ENCODE measurements at places on chromosomes 3 and 15. TPM values are rescaled to one million over a fixed set of nuclear protein-coding genes. Genes with fewer than 3 reads are reported as not detected.

DNA sequence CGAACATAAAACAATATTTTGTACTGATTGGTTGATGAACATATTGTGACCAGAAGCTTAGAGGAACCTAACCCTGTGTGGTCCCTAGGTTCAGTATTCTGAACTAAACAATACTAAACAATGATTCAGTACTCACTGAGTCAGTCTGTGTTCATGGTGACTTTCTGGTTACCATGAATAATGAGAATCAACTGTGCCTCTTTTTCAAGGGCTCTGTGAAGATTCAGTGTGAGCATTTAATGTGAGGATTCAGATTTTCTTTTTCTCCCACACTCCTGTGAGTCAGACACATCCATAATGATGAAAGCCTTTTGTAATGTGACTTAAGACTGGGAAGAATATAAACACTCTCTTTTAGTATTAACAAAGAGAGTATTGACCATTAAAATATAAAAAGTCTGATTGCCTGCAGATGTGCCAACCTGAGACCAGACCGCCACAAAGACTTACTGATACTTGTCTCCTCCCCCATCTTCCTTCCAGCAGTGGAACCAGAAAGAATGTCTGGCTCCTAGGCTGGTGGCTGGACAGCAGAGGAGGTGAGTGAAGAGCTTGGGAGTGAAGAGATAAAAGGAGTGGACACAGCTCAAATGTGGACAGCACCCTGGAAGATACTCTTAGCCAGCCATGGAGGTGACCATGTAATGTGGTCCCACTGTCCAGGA, 17.6 kb upstream of the ACTL6A start:
- peak; percentile 97 for DNase-seq

DNA sequence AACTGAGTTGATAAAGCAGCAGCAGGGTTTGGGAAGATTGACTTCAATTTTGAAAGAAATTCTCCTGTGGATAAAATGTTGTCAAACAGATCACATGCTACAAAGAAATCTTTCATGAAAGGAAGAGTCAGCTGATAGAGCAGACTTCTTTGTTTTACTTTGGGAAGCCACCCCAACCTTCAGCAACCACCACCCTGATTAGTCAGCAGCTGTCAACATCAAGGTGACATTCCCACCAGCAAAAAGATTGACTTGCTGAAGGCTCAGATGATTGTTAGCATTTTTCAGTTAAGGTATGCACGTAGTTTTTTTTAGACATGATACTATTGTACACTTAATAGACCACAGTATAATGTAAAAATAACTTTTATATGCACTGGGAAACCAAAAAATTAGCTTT, 87.6 kb upstream of the ACKR4 start:
- DNase-seq: no peak

DNA sequence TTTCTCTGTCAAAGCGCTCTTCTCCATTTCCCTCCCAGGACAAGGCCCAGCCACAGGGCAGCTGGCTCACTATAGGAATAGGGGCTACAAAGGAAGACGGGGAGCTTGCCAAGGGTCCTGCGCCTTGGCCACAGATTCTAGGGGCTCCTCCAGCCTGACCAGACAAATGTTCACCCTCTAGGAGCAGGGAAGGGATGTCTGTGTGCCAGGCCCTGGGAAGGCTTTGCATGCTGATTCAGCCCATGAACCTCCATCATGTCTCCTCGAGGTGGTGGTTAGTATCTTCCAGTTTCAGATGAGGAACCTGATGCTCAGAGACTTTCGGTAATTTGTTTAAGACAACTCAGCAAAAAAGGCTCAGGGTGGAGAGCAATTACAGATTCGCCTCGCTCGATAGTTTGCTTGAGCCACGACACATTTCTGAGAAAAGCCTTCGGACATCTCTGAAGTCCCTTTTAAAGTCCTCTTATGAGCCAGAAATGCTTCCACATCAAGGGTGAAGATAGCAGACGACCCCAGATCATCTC, 110.0 kb downstream of the XXYLT1 start:
- DNase-seq: no peak

- DNase-seq: no peak
Measured at GRCh38 chr15:96306321-96306720, 24.2 kb upstream of the NR2F2 start.

- DNase-seq: no peak
Measured at GRCh38 chr3:63124090-63124489, 154.0 kb upstream of the SYNPR start.

DNA sequence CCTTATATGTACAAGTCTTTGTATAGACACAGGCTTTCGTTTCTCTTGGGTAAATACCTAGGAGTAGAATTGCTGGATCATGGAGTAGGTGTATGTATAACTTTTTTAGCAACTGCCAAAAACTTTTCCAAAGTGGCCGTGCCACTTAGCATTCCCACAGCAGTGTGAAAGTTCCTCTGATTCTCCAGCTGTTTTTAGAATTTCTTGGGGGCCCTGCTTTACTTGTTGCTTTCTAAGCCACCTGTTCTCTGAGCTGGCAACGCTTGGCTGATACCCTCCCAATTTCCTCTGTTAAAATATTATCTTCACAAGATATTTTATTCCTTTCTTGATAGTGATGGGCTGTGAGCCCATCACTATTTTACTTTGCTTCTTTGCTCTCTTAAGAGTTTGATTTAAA, 19.2 kb downstream of the LIMD1 start:
- no peak for DNase-seq

XIRP1 gene
- total RNA-seq: under 0.01 TPM

CAMKV gene
- total RNA-seq: not detected

HCLS1 gene
- 0.56 TPM for total RNA-seq

CAV3 gene
- 0.36 TPM for total RNA-seq

MYLK gene
- total RNA-seq: 521 TPM

Measured in IMR-90 (cell line).